ENCODE measurements at places on chromosomes 6 and 20. TPM values are rescaled to one million over a fixed set of nuclear protein-coding genes. Genes with fewer than 3 reads are reported as not detected.

The TRPC4AP gene
- 107 TPM for total RNA-seq

The C6orf52 gene
- not detected for total RNA-seq

The BPIFB4 gene
- total RNA-seq = not detected

The FAM83B gene
- total RNA-seq = 0.44 TPM

The HEY2 gene
- total RNA-seq = under 0.01 TPM

The NRN1 gene
- total RNA-seq = not detected

Measured in placental pericyte (primary cell).